ENCODE measurements at places on chromosomes 6 and 20.

- DNase-seq = no peak
Observed at GRCh38 chr6:52491203-52492069, 71.3 kb downstream of the EFHC1 start.

DNA sequence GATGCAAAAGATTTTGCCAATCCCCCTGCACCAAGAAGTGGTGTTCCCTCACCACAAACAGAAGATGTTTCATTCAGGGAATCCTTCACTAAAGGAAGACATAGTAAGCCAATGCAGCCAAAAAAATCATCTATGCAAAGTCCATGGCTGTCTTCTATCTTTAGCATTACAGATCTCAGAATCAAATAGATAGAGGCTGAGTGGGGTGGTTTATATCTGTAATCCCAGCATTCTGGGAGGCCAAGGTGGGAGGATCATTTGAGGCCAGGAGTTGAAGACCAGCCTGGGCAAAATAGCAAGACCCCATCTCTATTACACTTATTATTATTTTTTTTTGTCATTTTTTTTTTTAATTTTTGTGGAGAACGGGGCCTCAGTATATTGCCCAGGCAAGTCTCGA is 32.9 kb upstream of the ZNF217 start:
- DNase-seq = no peak

DNA sequence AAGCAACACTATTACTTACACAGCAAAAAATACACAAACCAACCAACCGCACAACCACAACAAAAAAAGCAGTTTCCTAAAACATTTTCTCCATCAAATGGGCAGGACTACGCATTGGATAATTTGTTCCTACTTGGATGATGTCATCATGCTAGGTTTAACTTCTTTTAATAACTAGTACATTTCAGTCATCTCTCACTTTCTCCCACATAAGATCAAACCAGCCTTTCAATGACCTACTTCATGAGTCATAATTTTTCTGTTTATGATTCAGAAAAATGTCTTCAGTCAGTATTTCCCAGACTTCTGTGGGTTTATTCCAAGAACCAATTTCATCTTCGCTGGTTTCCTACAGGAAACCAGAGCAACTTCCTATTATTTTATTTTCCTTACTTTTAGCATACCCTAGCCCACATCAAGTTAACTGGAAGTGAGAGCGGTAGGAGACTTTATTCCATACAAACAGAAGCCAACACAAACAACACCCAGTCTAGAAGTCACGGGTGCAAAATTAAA is 134.2 kb downstream of the GMDS start:
- no peak for DNase-seq

DNA sequence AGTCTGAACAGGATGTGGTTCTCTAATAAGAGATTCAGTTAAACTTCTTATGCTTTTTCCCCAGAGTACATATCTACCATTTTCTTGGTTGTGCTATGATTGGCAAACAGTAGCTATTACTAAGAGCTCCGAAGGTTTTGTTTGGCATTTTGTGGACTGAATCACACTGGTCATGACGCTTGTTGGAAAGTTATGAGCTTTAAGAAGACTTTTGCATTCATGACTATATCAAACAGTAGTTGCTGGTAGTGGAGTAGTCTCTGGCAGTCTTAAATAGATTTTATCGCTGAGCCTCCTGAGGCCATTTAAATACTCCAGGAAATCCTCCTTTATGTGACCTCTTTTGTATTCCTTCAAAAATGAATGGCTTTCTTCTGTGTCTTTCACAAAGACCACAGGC is 40.8 kb downstream of the CCDC170 start:
- DNase-seq = no peak

DNA sequence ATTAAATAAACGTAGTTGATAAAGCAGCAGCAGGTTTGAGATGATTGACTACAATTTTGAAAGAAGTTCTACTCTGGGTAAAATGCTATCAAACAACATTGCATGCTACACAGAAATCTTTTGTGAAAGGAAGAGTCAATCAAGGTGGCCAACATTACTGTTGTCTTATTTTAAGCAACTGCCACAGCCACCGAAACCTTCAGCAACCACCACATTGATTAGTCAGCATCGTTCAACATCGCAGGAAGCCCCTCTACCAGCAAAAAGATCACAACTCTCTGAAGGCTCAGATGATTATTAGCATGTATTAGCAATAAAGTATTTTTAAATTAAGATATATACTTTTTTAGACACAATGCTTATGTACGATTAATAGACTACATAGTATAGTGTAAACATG is 14.0 kb downstream of the PGBD1 start:
- no peak for DNase-seq

DNA sequence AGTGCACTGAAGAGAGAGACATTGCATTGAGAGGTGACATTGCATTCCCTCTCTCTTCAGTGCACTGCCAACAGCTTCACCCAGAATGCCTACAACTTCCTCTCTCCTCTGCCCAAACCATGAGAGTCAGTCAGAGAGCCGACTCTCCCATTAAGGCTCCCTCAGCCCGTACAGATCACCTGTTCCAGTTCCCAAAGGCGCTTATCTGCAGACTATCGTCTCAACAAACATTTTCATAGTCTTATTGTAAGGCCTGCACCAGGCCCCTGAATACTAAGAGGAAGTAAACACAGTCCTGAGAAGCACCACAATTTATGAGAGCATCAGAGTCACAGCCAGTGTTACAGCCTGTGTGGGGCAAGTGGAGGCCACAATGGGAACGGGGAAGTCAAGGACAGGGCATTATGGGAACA is 53.7 kb downstream of the GFOD1 start:
- no peak for DNase-seq

DNA sequence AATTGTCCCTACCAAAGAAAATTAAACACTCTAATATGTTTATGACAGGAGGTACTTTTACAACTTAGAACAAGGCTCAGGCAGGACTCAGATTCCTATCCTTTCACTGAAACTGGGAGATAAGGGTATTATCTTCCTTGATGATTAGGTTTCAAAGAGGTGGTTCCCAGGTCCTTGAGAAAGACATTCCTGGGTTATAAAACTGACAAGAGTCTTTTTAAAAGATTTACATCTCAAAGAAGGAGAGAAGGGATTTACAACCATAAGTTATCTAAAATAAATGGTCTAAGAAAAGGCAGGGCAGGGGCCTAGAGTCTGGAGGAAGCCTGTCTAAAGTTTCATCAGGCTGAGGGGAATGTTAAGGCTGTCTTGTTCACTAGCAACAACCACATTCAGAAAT is 1492.5 kb downstream of the HACE1 start:
- DNase-seq = no peak

- no peak for DNase-seq
Observed at GRCh38 chr6:105733556-105734162, 330.8 kb upstream of the PREP start.

- no peak for DNase-seq
Observed at GRCh38 chr6:168864541-168865460, 388.8 kb downstream of the THBS2 start.

GRCh38 chr20:39705032-39705431 is 742.9 kb downstream of the DHX35 start:
- DNase-seq = no peak

DNA sequence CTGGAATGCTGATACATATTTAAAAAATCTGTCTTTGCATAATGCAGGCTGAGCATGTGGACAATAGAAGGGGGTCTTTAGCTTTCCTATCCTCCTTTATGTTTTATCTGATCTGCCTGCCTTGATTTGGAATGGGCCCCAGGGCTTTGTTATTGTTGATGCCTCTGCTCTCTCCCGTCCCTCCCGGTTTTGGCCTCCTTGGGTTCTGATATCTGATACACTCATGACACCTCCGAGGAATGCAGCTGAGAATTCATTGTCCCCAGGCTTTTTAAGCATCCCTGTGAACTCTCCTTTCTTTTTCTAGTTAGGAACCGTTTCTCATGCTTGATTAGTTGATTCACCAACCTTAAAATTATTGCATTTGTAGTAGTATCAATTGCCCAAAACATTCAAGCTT is 185.5 kb upstream of the RALGAPA2 start:
- DNase-seq = no peak

DNA sequence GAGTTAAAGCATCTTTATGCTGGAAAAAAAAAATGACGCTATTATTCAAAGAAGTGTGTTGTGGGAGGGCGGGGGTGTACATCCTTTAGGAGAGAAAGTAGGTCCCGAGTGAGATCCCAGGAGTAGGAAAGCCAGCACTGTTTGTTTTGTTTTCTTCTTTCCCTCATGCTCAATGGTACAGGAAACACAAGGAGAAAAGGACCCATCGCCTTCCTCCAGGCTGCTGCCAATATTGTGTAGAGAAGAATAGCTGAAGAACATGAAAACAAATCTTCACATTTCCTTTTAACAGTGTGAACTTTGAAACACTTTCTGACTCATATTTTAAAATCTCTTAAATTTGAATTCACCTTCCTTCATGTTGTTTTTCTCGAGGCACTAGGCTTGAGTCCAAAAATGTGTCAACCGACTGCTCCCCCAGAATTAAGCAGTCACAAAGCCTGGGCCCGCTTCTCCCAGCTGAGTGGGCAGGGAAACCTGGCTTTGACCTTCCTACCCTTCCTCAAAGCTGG is 22.3 kb downstream of the PPP1R16B start:
- no peak for DNase-seq

DNA sequence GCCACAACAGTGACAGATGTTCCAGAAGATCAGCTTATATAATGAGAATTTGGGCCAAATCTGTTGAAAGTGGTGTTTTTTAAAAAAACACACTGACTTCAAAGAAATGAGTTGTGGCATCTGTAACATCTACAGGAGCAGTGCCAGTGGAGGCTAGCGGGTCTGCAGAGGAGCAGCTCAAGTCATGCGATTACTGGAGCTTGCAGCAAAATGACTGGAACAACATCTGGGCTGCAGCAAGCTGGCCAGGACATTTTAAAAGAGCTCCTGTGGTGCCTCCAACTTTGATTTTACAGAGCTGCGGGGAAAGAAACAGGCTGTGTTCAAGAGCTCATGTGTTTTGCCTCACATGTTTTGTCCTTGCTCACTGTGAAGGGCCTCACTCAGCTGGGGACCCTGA is 57.2 kb downstream of the TBX18 start:
- DNase-seq = no peak

DNA sequence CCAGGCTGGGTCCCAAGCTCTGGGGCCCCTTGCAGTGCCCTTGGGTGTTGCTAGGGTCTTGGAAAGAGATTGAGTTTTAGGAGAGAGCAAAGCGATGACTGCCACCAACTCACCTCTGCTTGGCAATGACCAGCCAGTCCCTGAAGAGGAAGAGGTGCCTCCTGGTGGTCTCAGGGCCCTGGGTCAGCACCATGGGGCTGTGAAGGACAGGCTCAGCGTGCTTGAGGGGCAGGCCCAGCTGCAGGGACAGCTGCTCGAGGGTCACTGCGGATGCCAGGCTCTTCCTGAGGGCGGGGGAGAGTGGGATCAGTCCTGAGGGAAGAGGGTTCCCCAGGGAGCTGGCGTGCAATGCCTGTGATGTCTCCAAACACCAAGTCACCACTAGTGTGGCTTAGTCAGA is 50.8 kb upstream of the TAGAP start:
- no peak for DNase-seq

DNA sequence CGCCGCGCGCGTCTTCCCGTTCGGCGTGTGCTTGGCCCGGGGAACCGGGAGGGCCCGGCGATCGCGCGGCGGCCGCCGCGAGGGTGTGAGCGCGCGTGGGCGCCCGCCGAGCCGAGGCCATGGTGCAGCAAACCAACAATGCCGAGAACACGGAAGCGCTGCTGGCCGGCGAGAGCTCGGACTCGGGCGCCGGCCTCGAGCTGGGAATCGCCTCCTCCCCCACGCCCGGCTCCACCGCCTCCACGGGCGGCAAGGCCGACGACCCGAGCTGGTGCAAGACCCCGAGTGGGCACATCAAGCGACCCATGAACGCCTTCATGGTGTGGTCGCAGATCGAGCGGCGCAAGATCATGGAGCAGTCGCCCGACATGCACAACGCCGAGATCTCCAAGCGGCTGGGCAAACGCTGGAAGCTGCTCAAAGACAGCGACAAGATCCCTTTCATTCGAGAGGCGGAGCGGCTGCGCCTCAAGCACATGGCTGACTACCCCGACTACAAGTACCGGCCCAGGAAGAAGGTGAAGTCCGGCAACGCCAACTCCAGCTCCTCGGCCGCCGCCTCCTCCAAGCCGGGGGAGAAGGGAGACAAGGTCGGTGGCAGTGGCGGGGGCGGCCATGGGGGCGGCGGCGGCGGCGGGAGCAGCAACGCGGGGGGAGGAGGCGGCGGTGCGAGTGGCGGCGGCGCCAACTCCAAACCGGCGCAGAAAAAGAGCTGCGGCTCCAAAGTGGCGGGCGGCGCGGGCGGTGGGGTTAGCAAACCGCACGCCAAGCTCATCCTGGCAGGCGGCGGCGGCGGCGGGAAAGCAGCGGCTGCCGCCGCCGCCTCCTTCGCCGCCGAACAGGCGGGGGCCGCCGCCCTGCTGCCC is 1.1 kb downstream of the SOX4 start:
- no peak for DNase-seq

GRCh38 chr6:154232013-154232910 is 124.3 kb downstream of the IPCEF1 start:
- no peak for DNase-seq

- no peak for DNase-seq
Observed at GRCh38 chr6:8814440-8815000, 379.2 kb upstream of the SLC35B3 start.

GRCh38 chr20:46128310-46129151 is 10.4 kb downstream of the CD40 start:
- DNase-seq = no peak
